Glomerular endothelial cell (primary cell): ENCODE measurements at places on chromosomes 6 and 20. TPM values are rescaled to one million over a fixed set of nuclear protein-coding genes. Genes with fewer than 3 reads are reported as not detected.

The OPRM1 gene
- total RNA-seq, result not detected in 2 replicates

The SEL1L2 gene
- not detected in 2 replicates for total RNA-seq

The MROH8 gene
- 3.2 and 3.5 TPM in 2 replicates for total RNA-seq

The KCNS1 gene
- 0.12 and 0.34 TPM in 2 replicates for total RNA-seq

The BNIP5 gene
- not detected in 2 replicates for total RNA-seq

The TAGAP gene
- not detected in 2 replicates for total RNA-seq

The CCM2L gene
- 12.3 and 29.1 TPM in 2 replicates for total RNA-seq

The HLA-DQA1 gene
- not detected in 2 replicates for total RNA-seq

The SYNJ2 gene
- 90.2 and 104 TPM in 2 replicates for total RNA-seq

The CRISP3 gene
- total RNA-seq, result not detected in 2 replicates

The TSBP1 gene
- not detected in 2 replicates for total RNA-seq

The NTSR1 gene
- total RNA-seq, result 0.23 and 7.8 TPM in 2 replicates

The DEFB128 gene
- not detected in 2 replicates for total RNA-seq

The TENT5A gene
- 0.68 and 1.6 TPM in 2 replicates for total RNA-seq

The TFAP2C gene
- 0.10 and 0.35 TPM in 2 replicates for total RNA-seq

The INSM1 gene
- not detected in 2 replicates for total RNA-seq

The LSM2 gene
- 45.3 and 74.3 TPM in 2 replicates for total RNA-seq

The HDGFL1 gene
- not detected in 2 replicates for total RNA-seq

The TMEM244 gene
- not detected in 2 replicates for total RNA-seq

The EEF1A2 gene
- 2.5 and 4.6 TPM in 2 replicates for total RNA-seq

The PNRC1 gene
- 108 and 120 TPM in 2 replicates for total RNA-seq

The AIF1 gene
- not detected in 2 replicates for total RNA-seq

The SIRPA gene
- total RNA-seq, result 34.8 and 35.6 TPM in 2 replicates

The HLA-DRA gene
- total RNA-seq, result 0.41 TPM in 1 of 2 replicates, not detected in the other

The CNKSR3 gene
- 13.3 and 21.1 TPM in 2 replicates for total RNA-seq

The PHACTR3 gene
- total RNA-seq, result not detected in 2 replicates

The LPA gene
- total RNA-seq, result not detected in 2 replicates

The FAM83B gene
- total RNA-seq, result 0.29 TPM in 2 replicates

The TCF21 gene
- 0.41 and 0.44 TPM in 2 replicates for total RNA-seq
